GM04504 (cell line): ENCODE measurements at places on chromosomes 11 and 22.

- DNase-seq: no peak
Observed at GRCh38 chr11:45757672-45758071, 47.3 kb upstream of the SLC35C1 start.

GRCh38 chr11:134518616-134519389 lies 106.8 kb upstream of the B3GAT1 start:
- no peak for DNase-seq

DNA sequence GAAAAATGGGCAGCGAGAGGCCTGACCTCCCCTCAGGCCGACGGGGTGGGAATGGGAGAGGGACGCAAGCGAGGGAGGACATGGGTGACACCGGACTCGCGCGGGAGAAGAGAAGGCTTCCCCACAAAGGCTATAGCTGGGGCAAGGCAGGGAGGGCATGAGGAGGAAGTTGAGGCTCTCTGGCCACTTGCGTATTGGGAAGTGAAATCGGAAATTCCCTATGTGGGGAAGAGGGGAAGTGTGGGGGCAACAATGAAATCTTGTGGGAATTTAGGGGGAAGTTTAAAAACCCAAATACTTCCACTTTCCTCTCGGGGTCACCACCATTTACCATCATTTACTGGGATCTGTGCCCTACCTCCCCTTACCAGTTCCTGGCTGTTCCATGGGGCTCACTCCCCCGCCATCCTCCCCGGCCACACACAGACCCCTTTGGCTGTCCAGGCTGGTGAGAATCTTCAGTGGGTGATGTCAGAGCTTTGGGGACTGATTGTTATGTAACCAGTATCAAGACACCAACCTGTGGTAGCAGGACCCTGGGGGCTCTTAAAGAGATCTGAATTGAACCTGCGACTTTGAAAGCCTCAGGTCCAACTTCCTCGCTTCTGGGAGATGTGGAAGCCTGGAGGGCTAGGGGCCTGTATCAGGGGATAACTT lies 951 bp upstream of the EHD1 start:
- no peak for DNase-seq

GRCh38 chr22:26975865-26976264 lies 318.5 kb downstream of the MIAT start:
- no peak for DNase-seq

GRCh38 chr11:3041699-3042441 lies 15.4 kb downstream of the CARS1 start:
- no peak for DNase-seq

DNA sequence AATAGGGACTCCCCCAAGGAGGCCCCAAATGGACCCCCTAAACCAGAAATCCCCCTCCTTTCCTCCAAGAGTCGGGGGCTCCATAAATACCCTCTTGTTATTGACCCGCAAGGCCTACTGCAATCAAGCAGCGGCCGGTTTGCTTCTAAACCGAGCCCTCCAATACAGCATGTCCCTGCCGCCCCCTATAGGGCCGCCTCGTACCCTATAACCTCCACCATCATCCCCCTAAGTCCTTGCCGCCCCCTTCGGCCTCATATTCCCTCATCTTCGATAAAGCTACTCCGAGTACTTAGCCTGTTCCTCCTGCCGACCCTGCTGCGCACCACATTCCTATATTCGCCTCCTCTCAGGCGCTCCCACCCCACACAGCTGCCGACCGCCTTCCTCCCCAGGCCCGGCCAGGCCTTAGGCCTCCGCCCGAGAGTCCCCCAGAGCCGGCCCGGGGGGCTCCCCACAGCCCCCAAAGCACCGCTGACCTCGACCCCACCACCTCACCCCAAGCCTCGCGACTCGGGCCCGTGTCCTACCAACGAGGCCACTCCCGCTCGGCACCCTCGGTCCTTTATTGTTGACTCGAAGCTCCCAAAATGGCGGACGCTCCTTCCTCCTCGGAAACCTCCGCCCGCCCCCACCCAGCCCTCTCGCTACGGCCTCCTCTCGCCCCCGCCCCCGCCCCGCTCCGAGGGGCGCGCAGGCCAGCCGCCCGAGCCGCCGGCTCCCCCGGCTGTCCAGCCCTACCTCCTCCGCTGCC lies 430 bp downstream of the DDX6 start:
- no peak for DNase-seq

- DNase-seq: no peak
Observed at GRCh38 chr11:33366918-33367317, 109.7 kb downstream of the HIPK3 start.

- no peak for DNase-seq
Observed at GRCh38 chr22:36756746-36757655, 18.9 kb downstream of the IFT27 start.

DNA sequence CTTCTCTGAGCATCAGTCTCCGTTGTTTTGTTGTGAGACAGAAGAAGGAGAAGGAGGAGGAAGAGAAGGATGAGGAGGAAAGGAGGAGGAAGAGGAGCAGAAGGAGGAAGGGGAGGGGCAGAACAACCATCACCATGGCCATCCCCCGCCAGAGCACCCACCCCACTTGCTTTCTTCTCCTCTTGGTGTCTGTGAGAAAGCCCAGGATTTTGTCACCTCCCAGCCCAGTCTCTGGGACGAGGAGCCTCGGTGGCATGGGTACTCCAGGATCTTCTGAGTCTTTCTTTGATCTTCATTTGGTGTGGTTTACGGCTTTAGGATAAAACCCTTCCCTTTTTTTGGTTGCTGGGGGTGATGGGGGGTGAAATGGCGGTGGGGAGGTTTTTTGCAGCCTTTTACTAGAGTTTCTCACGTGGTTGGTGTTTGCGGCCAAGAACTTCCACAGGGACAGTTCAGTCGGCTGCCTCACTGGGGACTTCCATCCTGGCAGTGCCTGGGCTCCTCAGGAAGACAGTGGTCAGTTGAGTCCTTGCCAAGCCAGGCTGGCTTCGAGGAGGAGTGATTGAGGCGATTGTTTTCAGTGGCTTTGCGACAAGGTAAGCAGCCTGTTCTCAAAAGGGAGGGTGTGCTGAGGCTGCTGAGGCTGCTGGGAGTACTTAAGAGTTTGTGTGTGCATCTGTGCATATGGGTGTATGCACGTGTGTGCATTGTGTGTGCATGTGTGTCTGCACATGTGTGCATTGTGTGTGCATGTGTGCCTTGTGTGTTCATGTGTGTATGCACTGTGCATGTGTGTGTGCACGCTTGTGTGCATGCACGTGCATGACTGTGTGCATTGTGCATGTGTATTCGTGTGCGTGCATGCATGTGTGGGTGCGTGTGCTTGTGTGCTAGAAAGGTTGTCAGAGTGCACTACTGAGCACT lies 567.5 kb downstream of the TBC1D22A start:
- no peak for DNase-seq

DNA sequence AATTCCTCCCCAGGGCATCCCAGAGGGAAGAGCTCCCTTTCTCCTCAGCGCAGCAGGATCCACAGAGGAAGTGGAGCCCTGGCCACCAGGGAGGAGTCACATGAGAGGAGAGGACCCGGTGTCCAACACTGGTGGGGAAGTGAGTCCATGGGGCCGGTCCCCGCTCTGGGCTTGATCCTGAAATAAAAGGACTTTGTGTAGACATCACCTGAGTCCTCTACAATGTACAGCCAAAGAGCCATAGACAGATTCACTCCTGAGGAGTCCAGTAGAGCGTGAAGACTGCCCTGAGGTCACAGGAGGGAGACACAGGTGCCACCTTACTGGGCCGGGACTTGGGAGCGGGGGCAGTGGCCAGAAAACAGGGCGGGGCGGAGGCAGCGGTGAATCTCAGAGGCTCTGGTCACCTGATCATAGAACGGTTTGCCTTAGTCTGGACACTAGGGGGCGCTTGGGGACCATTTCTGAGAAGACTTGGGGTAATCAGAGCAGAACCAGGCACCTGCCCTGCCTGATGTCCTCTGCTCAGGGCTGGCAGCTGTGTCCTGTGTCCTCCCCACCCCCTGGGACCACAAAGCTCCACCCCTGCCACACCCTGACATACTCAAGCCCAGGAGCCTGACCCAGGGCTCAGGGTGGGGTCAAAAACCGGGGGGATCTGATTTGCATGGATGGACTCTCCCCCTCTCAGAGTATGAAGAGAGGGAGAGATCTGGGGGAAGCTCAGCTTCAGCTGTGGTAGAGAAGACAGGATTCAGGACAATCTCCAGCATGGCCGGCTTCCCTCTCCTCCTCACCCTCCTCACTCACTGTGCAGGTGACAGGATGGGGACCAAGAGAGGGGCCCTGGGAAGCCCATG lies 112.7 kb downstream of the VPREB1 start:
- peak; percentile 21 for DNase-seq

DNA sequence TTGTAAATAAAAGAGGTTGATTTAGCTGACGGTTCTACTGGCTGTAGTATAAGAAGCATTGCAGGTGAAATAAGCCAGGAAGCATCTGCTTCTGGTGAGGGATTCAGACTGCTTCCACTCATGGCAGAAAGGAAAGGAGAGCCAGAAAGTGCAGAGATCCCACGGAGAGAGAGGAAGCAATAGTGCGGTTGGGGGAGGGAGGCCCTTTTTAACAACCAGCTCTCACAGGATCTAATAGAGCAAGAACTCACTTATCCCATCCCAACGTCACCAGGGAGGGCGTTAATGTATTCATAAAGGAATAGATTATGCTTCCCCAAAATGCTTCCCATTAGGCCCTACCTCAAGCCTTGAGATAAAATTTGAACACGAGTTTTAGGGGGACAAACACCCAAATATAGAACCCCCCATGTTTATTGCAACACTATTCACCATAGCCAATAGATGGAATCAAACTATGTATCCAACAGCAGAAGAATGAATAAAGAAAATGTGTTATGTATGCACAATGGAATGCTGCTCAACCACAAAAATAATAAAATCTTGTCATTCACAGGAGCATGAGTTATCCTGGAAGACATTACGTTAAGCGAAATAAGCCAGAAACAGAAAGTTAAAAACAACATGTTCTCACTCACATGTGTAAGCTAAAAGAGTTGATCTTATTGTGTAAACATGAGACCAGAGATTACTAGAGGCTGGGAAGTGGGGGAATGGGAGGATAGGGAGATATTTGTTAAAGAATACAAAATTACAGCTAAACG lies 908.3 kb upstream of the ANO3 start:
- DNase-seq: no peak

DNA sequence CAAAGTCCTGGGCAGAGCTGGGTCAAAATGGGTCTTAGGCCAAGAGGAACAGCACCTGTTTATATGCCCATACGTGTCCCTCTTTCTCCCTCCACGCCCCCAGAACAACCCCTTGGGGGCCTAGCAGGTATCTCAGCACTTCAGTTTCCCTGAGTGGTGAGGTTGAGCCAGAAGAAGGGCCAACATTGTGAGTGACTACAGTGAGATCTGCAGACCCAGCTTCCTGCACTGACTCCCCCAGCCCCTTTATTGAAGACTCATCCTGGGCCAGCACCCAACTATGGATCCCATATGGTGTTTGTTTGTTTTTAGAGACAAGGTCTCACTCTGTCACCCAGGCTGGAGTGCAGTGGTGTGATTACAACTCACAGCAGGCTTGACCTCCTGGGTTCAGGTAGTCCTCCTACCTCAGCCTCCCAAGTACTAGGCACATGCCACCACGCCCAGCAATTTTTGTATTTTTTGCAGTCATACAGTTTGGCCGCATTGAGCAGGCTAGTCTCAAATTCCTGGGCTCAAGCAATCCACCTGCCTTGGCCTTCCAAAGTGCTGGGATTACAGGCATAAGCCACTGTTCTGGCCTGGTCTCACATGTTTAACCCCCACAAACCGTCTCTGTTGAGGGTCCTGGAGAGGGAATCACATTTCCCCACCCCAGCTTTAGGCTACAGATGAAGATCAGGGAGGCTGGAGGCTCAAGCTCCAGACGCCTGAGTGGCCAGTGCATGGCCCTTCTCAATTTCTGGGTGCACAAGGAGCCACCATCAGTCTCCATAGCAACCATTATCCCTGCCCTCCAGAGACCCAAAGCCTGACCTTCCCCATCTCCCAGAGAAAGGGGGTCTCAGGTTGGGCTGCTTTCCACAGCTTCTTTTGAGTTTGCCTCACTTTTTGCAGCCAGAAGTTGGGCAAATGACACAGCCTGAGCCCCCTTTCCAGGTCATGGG lies 1.7 kb upstream of the LARGE2 start:
- no peak for DNase-seq

GRCh38 chr11:97847730-97848129 lies 1173.0 kb upstream of the CNTN5 start:
- DNase-seq: no peak

GRCh38 chr11:2484576-2485125 lies 39.8 kb downstream of the KCNQ1 start:
- DNase-seq: no peak

DNA sequence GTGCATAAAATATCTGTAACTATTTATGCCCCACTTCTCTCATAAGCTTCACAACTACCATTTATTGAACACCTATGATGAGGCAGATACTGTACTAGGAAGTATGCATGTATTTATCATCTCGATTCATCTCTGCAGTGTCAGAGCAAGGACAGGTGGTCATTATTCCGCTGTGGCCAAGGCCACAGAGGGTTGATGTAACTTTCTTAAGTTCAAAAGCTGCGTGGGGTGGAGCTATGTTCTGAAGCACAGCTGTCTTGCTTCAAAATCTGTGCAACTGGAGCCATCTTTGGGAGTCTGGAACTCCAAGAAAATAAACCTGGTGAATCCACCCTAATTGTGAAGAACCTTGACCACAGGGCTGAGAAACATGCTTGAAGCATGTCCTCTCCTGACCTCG lies 60.2 kb upstream of the HMGXB4 start:
- no peak for DNase-seq

DNA sequence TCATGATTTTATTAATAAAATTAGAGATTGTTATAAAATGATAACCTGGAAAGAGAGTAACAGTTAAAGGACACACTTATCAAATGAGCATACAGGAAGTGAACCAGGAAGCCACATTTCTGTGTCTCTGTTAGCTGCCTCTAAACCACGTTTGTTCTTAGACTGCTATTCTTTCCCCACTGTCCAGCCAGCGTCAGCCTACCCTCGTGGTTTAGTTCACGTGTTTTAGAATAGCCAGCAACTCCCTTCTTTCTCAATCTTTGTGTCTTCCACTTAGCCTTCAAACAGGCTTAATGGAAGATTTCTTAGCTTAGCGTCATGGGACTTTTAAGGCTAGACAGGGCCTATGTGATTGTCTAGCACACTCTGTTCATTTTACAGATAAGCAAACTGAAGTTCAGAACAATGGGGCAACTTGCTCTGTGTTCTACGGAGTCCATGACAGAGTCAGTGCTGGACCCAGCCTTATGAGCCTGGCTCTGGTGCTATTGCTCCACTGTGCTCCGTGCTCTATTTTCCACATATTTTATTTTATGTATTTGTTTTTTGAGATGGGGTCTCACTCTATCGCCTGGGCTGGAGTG lies 27.2 kb downstream of the GRAMD1B start:
- no peak for DNase-seq

- DNase-seq: no peak
Observed at GRCh38 chr11:105033781-105034180, 1.2 kb downstream of the CASP1 start.
